ENCODE measurements at places on chromosomes 1 and 21.

- H3K4me1 ChIP-seq = peaks cover 45% of the 10 kb centered on the region
- H3K4me3 ChIP-seq = peak within 1 kb of the TSS; percentile 93
- H3K27ac ChIP-seq = peak within 1 kb of the TSS; percentile 95
- peaks cover 40% of the 10 kb centered on the region for H3K36me3 ChIP-seq
- H3K27me3 ChIP-seq = no peaks in the 10 kb centered on the region
Observed at GRCh38 chr1:226738995-226739695, at the start of gene ITPKB. TSS of gene ITPKB (minus strand) at chr1:226739282. CDS start at chr1:226737458, 1,824 bp downstream.

- no peak overlapping the region for H3K4me3 ChIP-seq
- DNase-seq = no peak
- no peak overlapping the region for H3K27ac ChIP-seq
- no peaks in the 10 kb centered on the region for H3K4me1 ChIP-seq
- H3K36me3 ChIP-seq = no peaks in the 10 kb centered on the region
Observed at GRCh38 chr1:172003766-172004530, 162.7 kb downstream of the DNM3 start.

GRCh38 chr1:171769754-171770153, 11.7 kb upstream of the METTL13 start:
- no peaks in the 10 kb centered on the region for H3K36me3 ChIP-seq
- peaks cover 11% of the 10 kb centered on the region for H3K27me3 ChIP-seq
- no peaks in the 10 kb centered on the region for H3K4me1 ChIP-seq

DNA sequence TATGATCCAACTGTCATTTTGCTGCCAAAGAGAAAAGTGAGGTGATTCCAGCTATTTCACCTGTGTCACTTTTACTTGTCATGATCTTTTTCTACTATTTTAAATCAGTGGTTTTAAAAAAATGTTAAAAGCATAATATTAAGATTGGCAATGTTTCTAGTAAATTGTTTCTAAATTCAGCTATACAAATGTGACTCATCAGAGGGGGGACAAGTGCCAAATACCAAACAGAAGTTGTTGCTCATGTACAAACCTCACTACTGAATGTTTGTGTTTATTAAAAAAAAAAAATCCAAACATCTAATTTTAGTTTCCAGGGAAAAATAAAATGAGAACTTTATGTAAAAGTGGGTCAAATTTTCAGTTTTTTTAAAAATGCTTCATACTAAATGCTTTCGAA, 346.2 kb upstream of the SNX7 start:
- no peaks in the 10 kb centered on the region for H3K27me3 ChIP-seq
- H3K4me3 ChIP-seq = no peak overlapping the region
- DNase-seq = no peak
- H3K27ac ChIP-seq = no peak overlapping the region
- no peaks in the 10 kb centered on the region for H3K36me3 ChIP-seq

- no peak for DNase-seq
- peaks cover 3% of the 10 kb centered on the region for H3K4me1 ChIP-seq
- H3K4me3 ChIP-seq = no peak overlapping the region
- H3K27me3 ChIP-seq = peaks cover 3% of the 10 kb centered on the region
- H3K36me3 ChIP-seq = no peaks in the 10 kb centered on the region
Observed at GRCh38 chr1:221522529-221522940, 219.4 kb downstream of the DUSP10 start.

- H3K36me3 ChIP-seq = no peaks in the 10 kb centered on the region
- no peaks in the 10 kb centered on the region for H3K4me1 ChIP-seq
- DNase-seq = no peak
Observed at GRCh38 chr1:59243550-59243949, 53.3 kb upstream of the FGGY start.

DNA sequence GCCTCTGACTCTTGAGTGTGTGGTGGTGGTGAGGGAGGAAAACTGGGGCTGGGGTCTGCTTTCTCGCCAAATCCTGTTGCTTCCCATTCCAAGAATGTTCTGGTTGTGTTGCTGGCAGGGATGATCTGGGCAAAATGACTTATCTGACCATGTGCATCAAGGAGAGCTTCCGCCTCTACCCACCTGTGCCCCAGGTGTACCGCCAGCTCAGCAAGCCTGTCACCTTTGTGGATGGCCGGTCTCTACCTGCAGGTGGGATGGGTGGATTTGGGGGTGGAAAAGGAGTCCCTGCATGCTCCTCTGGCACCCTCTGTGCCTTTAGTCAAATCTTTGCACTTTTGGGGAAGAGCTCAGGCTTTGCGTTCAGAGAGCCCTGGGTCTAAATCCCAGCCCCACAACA, 18.1 kb downstream of the CYP4B1 start:
- H3K36me3 ChIP-seq = no peaks in the 10 kb centered on the region
- no peaks in the 10 kb centered on the region for H3K4me1 ChIP-seq
- H3K4me3 ChIP-seq = no peak overlapping the region
- H3K27me3 ChIP-seq = peaks cover 13% of the 10 kb centered on the region

GRCh38 chr1:231681006-231681405, 54.4 kb downstream of the DISC1 start:
- no peaks in the 10 kb centered on the region for H3K27me3 ChIP-seq
- no peak overlapping the region for H3K27ac ChIP-seq
- H3K4me3 ChIP-seq = no peak overlapping the region

DNA sequence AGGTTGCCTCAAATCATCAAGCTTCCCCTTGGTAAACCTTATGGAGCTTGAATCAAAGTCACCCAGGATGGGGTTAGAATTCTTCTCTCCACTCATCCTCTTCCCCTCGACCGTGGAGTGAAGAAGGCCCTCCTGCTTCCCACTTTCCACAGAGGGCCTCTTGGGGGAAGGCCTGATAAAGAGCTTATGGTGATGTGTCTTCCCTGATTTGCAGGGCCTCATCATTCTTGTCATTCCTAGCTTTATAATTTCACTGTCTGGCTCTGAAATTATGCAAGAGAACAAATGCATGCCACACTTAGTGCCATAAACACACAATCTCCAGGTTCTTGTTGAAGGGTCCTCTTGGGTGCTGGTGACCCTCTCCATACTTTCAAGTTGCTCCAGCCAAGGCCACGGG, 101.2 kb downstream of the HMGB4 start:
- no peaks in the 10 kb centered on the region for H3K4me1 ChIP-seq
- H3K27ac ChIP-seq = no peak overlapping the region
- no peaks in the 10 kb centered on the region for H3K36me3 ChIP-seq
- H3K27me3 ChIP-seq = peaks cover 14% of the 10 kb centered on the region
- H3K4me3 ChIP-seq = no peak overlapping the region

DNA sequence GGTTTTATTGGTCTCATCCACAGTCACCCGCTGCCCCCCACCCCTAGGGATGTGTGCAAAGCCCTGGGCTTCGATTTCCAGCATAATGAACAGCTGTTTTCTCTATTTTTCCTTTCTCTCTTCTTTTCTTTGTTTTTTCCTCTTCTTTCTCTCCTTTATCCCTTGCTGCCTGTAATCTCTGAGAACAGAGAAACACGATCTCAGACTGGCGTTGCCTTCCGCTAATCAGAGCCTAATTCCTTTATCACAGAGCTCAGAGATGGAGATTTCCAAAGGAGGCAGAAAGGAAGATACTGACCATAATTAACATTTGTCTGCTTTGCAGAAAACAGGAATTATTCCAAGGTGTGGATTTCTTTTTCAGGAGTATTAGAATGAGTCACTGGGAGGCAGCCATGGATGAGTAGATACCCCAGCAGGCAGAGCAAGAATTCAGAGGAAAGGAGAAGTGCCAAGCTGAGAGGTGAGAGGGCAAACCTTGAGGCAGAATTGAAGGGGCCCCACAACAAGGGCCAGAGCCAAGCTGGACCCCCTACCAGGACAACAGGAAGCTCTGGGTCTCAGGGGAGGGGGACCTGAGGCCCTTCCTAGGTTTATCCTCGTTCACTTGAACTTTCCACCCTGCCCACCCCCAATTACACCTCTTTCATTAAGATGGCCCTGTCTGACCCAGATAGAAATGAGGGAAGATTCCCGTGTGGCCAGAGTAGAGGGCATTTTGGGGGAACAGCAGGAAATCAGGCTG, 33.3 kb downstream of the MATN1 start:
- no peaks in the 10 kb centered on the region for H3K36me3 ChIP-seq

DNA sequence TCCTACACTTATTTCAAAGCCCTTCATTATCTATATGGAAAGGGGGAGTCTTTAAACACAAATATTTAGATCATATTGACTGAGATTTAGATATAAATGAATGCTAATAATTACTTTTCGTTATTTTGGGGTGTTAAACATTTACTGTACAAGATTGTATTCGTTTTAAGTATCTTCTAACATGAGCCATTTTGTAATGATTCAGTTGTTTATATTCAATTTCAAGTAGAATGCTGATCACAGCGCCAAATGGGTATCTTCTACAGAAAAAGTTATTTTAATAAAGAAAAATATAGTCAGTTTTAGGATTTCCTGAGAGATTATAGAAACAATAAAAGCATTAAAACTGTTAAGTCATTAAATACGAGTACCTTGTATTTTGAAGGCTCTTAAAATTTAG, 104.5 kb upstream of the HNRNPU start:
- H3K36me3 ChIP-seq = peaks cover 12% of the 10 kb centered on the region
- peaks cover 27% of the 10 kb centered on the region for H3K4me1 ChIP-seq
- no peak overlapping the region for H3K27ac ChIP-seq
- no peak for DNase-seq
- no peaks in the 10 kb centered on the region for H3K27me3 ChIP-seq

DNA sequence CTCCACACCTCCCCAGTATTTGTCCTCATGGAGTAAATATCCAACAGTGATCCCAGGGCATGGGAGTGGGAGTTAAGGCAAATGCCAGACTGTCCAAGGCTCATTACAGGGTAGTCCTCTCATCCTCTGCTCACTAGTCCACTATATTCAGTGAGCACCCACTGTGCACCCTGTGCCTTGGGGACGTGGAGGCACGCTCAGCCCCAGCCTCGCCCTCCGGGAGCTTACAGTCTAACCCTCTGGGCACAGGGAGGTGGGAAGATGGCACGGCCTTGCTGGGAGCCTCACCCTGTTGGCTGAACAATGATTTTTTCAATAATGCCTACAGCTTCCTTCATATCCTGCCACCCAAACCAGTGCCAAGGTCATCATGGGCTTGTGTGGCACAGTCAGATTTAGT, 2.8 kb downstream of the HES2 start:
- no peak for DNase-seq
- peaks cover 16% of the 10 kb centered on the region for H3K4me1 ChIP-seq
- peaks cover 85% of the 10 kb centered on the region for H3K27me3 ChIP-seq
- H3K4me3 ChIP-seq = no peak overlapping the region
- no peak overlapping the region for H3K27ac ChIP-seq
- no peaks in the 10 kb centered on the region for H3K36me3 ChIP-seq

- no peaks in the 10 kb centered on the region for H3K36me3 ChIP-seq
- peaks cover 24% of the 10 kb centered on the region for H3K4me1 ChIP-seq
- no peak for DNase-seq
Observed at GRCh38 chr1:54456361-54456760, 50.2 kb upstream of the SSBP3 start.

GRCh38 chr1:56436296-56436695, 143.1 kb downstream of the PLPP3 start:
- H3K4me1 ChIP-seq = no peaks in the 10 kb centered on the region
- no peaks in the 10 kb centered on the region for H3K36me3 ChIP-seq
- H3K27ac ChIP-seq = no peak overlapping the region
- H3K27me3 ChIP-seq = no peaks in the 10 kb centered on the region
- DNase-seq = no peak

- H3K36me3 ChIP-seq = no peaks in the 10 kb centered on the region
- H3K4me3 ChIP-seq = peak overlapping the region; percentile 62
- peaks cover 91% of the 10 kb centered on the region for H3K4me1 ChIP-seq
- no peaks in the 10 kb centered on the region for H3K27me3 ChIP-seq
- peak overlapping the region; percentile 92 for H3K27ac ChIP-seq
Observed at GRCh38 chr1:41673806-41674205, 189.3 kb upstream of the EDN2 start.

DNA sequence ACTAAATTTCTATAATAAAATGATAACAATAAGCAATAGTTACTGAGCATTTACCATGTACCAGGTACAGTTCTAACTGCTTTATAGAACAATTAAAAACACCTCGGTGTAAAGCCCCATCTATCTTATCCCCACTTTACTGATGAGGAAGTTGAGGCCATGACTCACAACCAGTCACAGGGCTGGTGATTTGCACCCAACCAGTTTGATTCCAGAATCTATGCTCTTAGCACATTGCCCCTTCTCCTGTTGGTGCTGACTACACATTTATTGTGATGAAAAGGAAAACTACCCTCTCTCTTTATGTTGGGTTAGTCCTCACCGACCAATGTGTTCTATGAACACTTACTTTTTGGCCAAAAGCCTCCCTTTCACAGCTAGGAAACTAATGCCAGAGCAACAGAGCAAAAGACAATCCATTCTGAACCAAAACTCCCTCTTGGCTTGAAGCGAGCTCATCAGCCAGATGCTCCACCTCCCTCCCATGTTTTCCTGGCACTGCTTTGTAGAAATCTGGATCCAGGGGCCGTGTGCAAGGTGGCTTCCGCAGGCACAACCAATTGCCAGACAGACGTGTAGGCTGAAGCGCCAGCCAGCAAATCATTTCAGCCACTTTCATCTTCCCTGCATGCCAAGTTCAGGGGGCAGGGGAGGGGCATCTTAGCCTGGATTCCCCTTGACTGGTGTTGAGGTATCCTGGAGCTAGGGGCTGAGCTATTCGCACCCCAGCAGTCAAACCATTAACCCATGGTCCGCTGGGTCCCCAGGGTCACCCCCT, 32.0 kb upstream of the SLC30A1 start:
- no peak overlapping the region for H3K4me3 ChIP-seq
- peaks cover 17% of the 10 kb centered on the region for H3K4me1 ChIP-seq
- DNase-seq = no peak
- H3K27ac ChIP-seq = no peak overlapping the region

GRCh38 chr21:34126691-34127090, 53.3 kb downstream of the MRPS6 start:
- H3K4me1 ChIP-seq = peaks cover 88% of the 10 kb centered on the region
- no peak overlapping the region for H3K4me3 ChIP-seq
- DNase-seq = no peak
- H3K27me3 ChIP-seq = no peaks in the 10 kb centered on the region
- peaks cover 87% of the 10 kb centered on the region for H3K36me3 ChIP-seq

DNA sequence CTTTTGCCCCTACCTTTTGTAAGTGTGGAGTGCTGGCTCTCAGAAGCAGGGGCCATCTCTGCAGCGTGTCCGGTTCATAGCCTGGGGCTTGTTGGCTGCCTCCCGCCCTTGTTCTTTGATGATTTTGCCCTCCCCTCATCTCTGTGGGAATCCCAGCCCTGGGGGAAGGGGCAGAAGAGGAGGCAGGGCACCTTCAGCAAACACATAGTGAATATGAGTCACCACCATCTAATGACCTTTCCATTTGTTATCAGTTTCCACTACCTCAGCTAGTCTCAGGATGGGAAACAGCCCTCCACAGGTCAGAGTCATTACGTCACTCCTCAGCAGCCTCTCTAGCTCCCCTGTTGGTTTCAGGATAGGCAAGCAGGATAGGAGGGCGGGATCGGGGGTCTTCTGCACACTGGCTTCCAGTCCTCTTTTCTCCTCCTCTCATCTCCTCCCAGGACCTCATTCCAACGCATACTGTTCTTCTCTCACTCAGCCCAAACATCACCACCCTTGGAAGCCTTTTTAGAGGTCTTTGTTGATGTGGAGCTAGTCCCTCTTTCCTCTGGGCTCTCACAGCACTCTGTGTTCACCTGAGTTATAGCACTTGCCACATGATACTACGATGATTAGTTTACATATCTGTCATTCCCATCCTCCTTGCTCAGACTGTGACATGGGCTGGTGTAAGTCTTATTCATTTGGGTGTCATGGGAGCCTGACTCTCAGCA, 15.8 kb downstream of the GADD45A start:
- peak overlapping the region; percentile 35 for H3K27ac ChIP-seq
- H3K27me3 ChIP-seq = no peaks in the 10 kb centered on the region
- H3K4me1 ChIP-seq = peaks cover 14% of the 10 kb centered on the region
- no peak overlapping the region for H3K4me3 ChIP-seq
- DNase-seq = peak; percentile 36

GRCh38 chr1:153380711-153381110, 5.3 kb upstream of the S100A12 start:
- no peak overlapping the region for H3K27ac ChIP-seq
- no peaks in the 10 kb centered on the region for H3K4me1 ChIP-seq
- H3K36me3 ChIP-seq = no peaks in the 10 kb centered on the region
- peaks cover 50% of the 10 kb centered on the region for H3K27me3 ChIP-seq

Data from activated T-cell treated with anti-CD3 and anti-CD28 coated beads, Interleukin-2, amount 50 U/mL, for 24 hours (primary cell).